ENCODE measurements at places on chromosomes 12 and 14.

- no peak for DNase-seq
Observed at GRCh38 chr14:93923626-93924025, 3.5 kb upstream of the FAM181A start.

- DNase-seq = no peak
Observed at GRCh38 chr12:579420-580110, 83.7 kb downstream of the NINJ2 start.

- DNase-seq = no peak
Observed at GRCh38 chr14:89384636-89385035, 32.4 kb downstream of the FOXN3 start.

DNA sequence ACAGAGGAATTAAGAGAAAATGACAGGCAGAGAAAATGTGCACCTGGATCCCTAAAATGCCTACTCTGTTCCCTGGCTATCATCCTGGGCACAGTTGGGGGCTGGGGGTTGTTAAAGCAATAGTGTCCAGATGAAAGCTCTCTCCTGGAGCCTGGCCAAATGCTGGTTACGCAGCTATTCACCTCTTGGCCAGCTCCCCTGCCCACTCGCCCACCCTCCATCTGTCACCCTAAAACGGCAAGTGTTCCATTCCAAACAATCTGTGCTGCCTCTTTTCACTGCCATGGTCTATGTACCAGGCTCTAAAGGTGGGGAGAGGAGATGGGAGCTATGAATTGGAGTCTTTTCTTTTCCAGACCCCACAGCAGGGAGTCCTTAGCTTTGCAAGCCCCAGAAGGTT, 24.7 kb upstream of the NPFF start:
- no peak for DNase-seq

GRCh38 chr14:97723351-97723750, 926.2 kb downstream of the VRK1 start:
- DNase-seq = no peak

- DNase-seq = no peak
Observed at GRCh38 chr12:115419145-115419646, 735.2 kb upstream of the TBX3 start.

DNA sequence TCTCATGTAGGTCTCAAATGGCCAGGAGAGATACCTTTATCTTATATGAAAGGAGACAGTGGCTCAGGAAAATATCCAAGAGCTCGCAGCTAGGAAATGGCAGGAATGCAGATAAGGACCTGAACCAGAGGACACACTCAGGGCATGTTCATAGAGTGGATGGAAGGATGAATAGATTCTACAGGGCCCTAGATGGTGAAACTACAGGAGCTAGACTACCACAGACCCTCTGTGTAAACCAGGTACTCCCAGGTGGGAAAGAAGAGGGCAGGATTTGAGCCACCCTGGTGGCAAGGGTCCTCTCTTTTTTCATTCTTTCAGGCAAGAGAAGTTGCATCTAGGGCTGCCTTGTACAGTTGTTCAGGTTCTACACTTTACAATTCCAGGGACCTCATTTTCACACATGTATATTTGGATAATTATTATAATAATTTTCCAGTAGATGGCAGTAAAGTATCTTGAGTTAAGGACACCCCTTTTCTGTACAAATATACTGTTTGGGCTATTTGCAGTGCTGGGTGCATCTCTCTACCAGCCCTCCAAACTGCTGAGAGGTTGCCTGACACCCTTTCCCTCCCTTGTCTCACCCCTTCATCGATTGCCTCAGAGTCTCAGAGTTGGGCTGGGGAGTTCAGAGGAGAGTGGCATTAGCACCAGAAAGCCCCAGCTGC, 10.5 kb upstream of the ZDHHC22 start:
- DNase-seq = no peak

- DNase-seq = no peak
Observed at GRCh38 chr12:2051700-2052621, 826 bp upstream of the CACNA1C start.

GRCh38 chr12:42915426-42915825, 325.9 kb upstream of the PRICKLE1 start:
- no peak for DNase-seq

DNA sequence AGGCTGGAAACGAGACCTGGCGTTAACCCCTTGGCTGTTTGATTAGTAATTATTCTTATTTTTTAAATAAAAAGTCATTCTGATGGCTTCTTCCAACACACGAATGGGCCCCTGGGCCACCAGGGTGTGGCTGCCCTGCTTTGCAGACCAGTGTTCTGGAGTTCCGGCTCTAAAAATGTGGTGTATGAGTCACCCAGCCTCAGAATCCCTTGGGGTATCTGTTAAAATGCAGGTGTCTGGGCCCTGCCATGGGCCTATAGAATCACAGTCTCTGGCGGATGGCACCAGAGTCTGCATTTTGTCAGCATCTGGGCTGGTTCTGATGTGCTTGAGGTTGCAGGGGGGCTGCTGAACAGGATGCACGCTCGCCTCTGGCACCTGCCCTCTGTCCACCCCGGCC, 2.5 kb upstream of the PSMC1 start:
- no peak for DNase-seq

- DNase-seq = no peak
Observed at GRCh38 chr12:162467-163307, 51.3 kb downstream of the SLC6A12 start.

DNA sequence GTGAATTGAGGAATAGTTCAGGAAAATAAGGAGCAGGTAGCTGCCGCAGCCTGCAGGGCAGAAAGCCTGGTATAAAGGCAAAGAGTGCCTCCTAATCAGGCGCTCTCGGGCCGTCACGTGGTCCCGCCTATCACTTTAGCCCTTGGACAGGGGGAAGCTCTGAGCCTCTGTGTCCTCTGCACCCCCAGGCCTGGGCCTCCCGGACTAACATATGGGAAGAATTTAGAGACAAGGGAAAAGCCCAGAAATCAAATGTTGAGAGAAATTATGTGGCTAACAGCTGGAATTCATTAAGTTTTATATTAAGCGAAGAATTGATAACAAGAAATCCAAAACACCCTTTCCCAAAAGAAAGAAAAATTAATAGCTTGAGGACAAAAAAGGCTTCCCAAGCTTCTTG, 417.7 kb downstream of the ATP23 start:
- DNase-seq = no peak

DNA sequence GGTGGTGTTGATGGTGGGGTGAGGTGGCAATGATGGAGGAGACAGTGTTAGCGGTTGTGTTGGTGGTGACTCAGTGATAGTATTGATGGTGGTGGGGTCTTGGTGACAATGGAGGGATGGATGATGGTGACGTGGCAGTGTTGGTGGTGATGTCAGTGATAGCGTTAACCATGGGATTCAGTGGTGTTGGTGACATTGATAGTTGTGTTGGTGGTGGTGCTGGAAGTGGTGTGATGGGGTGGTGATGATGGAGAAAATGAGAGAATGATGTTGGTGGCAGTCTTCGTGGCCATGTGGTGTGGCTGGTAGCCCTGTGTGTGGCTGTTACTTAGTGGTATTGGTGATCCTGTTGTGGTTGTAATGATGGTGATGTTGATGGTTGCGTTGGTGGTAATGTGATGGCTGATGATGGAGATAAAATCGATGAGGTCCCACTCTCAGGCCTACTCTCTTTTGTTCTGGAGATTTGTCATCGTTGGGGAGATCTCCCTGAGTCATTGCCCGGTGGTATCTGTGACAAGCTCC, 2.6 kb downstream of the DTX1 start:
- DNase-seq = no peak

- DNase-seq = no peak
Observed at GRCh38 chr14:101201535-101202151, 298.1 kb upstream of the RTL1 start.

DNA sequence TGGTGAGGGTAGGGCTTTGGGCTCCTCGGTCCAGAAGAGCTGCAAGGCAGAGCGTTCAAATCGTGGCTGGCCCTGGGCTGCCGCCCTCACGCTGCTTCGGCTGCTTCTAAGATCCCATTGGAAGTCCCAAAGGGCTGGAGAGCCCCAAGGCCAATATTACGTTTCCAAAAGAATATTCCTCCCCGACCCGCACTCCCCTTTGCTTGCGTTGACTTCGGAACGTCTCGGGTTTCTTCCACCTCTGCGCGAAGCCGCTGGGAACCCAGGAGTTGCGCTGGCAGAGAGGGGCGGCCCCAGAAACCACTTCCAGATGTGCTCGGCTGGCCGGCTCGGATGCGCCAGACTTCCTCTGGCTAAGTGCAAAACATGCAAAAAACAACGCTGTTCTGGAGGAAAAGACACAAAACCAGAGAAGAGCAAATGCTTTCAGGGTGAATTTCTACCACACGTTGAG, at the start of gene GLT8D2:
TSS of gene GLT8D2 (minus strand) at position 285 of the 454 bp plus-strand sequence. CDS start 30,539 bp downstream, outside the sequence.
- DNase-seq = no peak

GRCh38 chr14:52078095-52078531, 9.3 kb upstream of the NID2 start:
- no peak for DNase-seq

GRCh38 chr12:27429606-27430005, 16.9 kb upstream of the SMCO2 start:
- no peak for DNase-seq

DNA sequence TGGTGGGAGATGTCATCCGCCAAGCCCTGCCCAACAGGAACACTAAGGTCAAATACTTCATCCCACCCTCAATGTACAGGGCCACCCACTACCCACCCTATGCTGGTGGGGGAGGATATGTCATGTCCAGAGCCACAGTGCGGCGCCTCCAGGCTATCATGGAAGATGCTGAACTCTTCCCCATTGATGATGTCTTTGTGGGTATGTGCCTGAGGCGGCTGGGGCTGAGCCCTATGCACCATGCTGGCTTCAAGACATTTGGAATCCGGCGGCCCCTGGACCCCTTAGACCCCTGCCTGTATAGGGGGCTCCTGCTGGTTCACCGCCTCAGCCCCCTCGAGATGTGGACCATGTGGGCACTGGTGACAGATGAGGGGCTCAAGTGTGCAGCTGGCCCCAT, 3.5 kb downstream of the B3GNT4 start:
- DNase-seq = no peak

GRCh38 chr12:14896521-14897169, 11.0 kb upstream of the MGP start:
- no peak for DNase-seq

DNA sequence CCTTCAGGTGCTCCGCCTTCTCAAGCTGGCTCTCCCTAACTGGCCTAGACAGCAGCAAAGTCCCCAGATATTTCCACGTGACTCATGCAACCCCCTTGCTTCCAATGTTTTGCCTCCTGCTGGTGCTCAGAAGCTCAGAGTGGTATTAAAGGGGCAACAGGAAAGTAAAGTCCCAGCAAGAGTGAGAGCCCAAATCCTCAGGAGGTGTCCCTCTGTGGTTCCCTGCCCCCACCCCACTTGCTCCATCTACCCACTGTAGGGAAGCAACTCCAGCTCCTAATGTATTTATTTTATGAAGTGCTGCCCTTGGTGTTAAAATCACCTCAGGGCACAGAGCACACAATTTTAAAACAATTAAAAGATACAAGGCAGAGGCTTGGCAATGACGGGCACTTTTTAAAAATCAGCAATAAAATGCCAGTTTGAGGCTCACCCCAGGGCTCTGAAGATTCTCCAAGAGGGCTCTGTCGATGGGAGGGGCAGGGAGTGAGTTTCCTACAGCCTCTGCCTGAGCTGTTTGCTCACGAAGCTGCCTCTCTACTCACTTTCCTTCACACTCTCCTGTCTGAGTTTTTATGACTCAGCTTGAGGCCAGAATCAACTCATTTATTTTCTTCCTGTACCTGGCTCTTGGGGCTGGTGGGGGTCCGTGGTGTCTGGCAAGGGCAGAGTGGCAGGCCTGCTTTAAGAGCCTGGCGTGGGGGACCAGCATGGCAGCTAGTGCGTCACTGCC, 81.9 kb upstream of the MAX start:
- DNase-seq = no peak

DNA sequence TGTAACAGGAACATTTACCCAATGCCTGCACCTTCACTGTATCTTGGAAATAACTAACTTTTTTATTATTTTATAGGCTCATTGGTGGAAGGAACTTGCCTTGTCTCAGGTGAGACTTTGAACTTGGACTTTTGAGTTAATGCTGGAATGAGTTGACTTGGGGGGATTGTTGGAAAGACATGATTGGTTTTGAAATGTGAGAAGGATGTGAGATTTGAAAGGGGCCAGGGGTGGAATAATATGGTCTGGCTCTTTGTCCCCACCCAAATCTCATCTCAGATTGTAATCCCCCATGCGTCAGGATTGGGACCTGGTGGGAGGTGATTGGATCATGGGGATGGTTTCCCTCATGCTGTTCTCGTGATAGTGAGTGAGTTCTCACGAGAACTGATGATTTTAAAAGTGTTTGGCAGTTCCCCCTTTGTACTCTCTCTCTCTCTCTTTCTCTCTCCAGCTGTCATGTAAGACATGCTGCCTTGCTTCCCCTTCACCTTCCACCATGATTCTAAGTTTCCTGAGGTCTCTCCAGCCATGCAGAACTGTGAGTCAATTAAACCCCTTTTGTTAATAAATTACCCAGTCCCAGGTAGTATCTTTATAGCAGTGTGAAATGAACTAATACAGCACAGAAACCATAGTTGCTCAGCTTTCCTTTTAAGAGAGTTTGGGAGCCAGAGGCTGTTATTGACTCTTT, 244.1 kb downstream of the BTG1 start:
- DNase-seq = no peak

DNA sequence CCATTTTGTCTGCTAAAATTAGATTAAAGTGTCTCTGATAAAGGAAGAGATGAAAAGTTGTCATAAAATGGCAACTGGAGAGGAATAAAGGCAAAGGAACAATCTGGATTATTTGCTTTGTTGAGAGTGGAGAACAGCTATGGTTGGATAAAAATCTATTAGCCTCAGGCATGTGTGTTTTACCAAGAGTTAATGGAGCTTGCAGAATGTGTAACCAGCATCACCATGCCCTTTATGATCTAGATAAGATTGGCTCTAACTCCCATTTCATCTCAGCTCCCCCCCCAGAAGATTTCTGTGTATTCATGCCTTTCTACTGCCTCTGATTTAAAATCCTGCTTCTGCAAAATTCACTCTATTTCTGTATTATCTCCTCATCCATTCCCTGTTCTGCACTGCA, 93.8 kb downstream of the GALC start:
- DNase-seq = no peak

DNA sequence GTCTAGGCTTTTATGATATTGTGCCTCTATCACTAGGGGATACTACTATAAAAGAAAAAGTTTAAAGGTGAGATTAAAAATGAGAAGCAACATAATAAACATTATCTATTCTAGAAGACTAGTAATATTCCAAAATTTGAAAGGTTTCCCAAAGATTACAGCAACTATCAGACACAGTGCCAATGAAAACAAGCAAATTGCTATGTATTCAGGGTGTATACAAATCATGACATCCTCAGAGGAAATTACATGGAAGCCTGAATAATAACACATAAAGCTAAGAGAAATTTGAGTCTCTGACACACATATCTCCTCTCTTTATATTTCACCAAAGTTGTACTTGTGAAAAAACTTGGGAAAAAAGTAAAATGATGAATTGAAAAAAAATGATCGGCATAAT, 327.0 kb downstream of the SEC23A start:
- no peak for DNase-seq

- DNase-seq = no peak
Observed at GRCh38 chr12:13811061-13811460, 170.3 kb downstream of the GRIN2B start.

DNA sequence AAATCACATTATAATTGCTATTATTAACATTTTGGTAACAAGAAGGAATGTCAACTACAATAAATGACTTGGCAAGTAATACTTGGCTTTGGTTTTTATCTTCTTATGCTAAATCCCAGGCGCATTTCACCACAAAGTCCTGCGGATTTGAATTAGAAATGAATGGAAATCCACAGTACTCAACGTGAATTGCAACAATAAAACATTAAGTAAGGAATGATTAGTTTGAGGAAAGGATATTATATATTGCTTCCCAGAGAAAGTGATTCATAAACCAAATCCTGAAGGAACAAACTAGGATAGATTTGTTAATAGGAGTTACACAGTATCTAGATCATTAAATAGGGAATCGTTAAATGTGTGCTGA, 1089.7 kb downstream of the TRHDE start:
- DNase-seq = no peak
